K562 (cell line): ENCODE measurements at places on chromosomes 2 and 18.

DNA sequence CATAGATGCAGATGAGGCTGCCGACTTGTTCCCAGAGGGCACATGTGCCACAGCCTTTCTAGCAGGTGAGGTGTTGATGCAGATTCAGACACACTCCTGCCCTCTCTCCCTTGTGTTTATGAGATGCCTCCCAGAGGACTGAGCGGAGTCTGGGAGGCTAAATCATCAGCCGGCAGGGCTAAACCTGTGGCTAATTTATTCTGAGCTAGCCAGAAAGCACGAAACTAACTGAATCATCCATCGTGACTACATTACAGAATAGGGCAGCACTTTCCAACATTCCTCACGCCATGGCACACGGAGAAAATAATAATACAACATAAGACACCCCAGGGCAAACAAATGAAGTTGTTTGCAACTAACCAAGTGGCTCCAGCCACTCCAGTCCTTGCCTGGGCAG is 101.7 kb upstream of the FZD7 start:
- no peak for DNase-seq

- DNase-seq: no peak
Measured at GRCh38 chr2:56185582-56186046, 1.8 kb downstream of the CCDC85A start.

DNA sequence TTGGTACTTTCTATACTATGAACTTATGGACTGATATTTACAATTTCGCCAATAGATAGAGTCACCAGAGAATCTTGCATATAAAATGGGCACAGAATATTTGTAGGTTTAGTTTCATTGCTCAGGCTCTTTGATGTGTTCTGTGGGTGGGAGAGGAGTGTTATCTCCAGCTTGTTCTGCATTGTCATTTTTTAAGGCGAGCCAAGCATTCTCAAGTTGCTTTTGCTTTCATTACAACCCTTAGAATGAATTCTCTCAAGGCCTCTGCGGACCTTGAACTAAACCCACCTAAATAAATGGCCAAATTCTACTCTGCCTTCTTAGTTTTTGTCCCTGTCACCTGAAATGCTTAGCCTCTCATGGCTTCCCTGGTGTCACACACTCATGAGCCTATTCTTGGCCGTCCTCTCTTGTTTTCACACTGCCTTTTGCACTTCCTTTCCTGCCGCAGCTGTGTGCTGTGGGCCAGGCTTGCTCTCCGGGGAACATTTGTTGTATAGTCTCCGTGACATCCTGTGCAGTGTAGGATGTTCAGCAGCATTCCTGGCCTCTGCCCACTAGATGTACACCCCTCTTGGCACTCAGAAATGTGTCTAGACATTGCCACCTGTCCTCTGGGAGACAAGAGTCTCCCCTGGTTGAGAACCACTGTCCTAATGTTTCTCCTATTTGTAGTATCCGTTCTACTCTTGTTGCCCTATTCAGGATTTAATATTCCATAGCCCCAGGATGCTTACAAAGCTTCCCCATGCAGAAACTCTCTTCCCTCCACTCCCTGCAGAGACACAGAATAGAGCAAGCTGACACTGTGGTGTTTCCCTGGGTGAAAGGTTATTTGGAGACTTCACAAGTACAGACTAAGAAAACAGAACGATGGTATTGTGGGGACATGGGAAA is 255.6 kb downstream of the PTPRM start:
- DNase-seq: no peak

GRCh38 chr2:165373278-165374010 is 96.1 kb upstream of the CSRNP3 start:
- no peak for DNase-seq

DNA sequence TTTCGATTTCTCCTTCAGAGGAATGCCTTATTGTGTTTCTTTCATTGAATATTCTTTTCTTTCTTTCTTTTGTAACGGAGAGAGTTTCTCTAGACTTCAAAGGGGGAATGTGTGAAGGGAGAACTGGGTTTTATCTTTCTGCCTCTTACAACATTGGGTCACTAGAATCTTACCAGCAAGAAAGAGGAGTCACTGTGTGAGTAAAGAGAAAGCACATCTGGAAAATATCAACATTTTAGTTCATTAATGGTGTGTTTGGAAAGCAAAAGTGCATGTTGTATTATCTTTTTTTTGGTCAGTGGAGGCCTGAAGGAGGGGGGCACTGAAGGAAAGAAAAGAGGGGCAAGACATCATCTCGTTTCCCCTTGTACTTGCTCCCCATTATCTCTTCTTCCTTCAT is 86.6 kb upstream of the THOC1 start:
- DNase-seq: no peak

- no peak for DNase-seq
Measured at GRCh38 chr2:141137122-141137693, 993.6 kb downstream of the LRP1B start.

GRCh38 chr2:213227458-213227857 is 56.8 kb upstream of the SPAG16 start:
- DNase-seq: no peak

DNA sequence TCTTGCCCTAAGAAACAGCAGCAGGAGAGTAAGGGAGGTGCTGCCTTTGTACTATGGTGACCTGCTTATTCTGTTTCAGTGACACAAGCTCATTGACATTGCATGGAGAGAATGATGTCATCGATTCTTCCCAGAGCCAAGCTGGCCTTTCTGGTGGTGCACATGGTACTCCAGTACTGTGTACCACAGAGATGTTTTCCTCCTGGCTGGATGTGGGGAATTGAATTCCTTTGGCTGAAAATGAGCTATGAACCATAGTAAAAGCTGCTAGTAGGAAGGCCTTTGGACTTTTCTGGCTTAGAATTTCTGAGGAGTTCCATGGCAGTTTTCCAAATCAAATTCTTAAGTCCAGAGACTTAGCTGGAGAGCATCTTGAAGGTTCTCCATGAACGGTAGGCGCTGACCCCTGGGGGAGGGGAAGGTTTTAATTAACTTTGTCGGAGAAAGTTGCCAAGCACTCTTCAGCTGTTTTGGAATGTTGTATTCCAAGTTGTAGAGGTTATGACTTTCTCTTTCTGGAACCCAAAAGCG is 17.1 kb upstream of the B3GNT2 start:
- DNase-seq: no peak

DNA sequence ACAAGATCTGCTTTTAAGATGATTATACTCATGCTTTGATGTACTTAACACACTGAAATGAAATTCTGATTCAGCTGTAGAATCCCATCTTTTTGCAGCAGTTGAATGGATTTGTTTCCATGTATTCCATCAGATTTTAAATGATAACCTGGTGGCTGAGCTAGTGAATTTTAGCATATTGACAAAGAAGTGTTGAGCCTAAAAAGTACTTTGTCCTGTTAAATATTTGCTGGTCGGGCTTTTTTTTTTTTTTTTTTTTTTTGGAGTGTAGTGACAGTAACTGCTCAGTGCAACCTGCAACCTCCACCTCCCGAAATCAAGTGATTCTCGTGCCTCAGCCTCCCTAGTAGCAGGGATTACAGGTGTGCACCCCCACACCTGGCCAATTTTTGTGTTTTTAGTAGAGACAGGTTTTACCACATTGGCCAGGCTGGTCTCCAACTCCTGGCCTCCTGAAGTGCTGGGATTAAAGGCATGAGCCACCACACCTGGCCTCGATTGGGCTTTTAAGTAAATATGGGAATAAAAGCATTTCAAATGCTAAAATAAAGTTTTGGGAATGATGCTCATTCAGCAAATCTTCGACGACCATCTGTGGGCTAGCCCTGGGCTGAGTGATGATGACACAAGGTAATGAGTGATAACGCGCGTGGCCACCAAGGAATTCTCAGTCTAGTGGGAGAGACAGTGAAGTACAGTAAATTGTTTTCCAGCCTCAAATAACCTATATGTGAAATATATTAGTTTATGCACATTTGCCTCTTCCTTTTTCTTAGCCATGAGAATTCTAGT is 2.2 kb downstream of the ELP2 start:
- DNase-seq: peak; percentile 53

DNA sequence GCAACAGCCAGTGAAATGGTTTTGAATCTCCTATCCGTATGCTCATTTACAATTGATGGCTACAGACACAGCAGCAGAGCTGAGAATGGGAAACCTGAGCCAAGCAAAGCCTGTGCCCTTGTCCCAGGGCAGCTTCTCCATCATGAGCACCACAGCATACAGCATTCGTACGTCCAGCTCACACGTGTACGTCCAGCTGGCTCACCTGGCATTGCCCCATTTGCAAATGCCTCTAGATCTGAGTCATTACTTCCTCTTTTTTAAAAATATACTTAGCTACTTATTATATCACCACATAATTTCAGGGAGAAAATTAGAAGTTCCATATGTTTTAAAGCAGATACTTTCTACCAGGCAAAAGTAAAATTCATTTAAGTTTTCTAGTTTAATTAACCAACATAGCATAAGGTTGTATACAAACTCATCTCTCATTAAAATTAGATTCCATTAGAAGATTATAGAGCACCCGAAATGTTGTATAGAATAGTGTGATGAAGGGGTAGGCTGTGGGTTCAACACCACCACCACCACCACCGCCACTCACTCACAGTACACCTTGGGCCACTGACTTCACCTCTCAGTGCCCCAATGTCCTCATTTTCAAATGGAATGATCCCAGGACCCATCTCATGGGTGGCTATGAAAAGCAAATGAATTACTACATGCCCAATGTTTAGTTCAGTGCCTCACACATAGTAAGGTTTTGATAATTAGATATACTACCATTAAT is 31.4 kb upstream of the TMEM177 start:
- no peak for DNase-seq

GRCh38 chr2:130252880-130253645 is 54.8 kb upstream of the TUBA3E start:
- no peak for DNase-seq
